ENCODE measurements at places on chromosomes 12 and 14.

- no peak for DNase-seq
These were observed 14.1 kb upstream of the AMN1 start for GRCh38 chr12:31742891-31743290.

DNA sequence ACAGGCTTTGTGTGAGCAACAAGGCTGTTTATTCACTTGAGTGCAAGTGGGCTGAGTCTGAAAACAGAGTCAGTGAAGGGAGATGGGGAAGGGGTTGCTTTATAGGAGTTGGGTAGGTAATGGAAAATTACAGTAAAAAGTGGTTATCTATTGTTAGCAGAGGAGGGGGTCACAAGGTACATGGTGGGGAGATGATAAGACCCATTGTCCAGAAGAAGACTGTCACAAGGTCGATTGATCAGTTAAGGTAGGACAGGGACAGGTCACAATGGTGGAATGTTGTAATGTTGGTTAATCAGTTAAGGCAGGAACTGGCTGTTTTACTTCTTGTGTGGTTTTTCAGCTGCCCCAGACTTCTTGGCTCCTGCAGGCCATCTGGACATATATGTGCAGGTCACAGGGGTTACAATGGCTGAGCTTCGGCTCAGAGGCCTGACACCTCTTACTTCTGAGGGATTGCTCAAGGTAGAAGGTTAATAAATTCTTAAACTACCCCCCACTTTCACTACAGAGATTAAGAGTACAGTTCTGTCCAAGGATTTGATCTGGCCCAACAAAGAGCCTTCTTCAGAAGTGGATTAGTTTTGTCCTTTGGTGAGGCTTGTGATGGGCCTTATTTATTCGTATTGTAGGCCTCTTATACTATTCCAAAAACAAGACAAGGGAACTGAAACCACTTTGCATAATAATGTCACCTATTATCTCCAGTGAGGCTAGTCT lies 13.8 kb upstream of the DHRS4 start:
- DNase-seq = no peak

DNA sequence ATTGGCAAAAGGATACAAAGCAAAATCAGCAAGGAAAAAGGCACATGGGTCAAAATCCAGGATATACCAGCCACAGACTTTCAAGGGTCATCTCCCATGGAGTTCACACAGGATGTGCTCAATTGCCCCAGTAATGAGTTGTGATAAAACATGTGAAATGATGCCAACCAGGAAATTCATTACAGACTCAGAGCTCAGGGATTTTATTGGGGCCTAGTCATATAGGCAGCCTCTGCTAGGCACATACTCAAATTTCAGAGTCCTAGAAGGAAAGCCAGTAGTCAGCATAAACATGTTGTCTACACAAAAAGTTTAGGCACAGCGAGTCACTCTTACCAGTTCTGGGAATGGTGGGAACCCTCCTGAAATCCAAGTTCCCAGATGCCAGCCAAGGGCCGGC lies 64.4 kb upstream of the OSBPL8 start:
- DNase-seq = no peak

- DNase-seq = no peak
These were observed 31.8 kb upstream of the CMAS start for GRCh38 chr12:22014041-22014782.

GRCh38 chr12:29599381-29599780 lies 101.9 kb upstream of the OVCH1 start:
- DNase-seq = no peak

GRCh38 chr14:102882226-102882906 lies 40.1 kb upstream of the AMN start:
- peak; percentile 9 for DNase-seq

- no peak for DNase-seq
These were observed 113.7 kb downstream of the NCOR2 start for GRCh38 chr12:124453419-124454351.

DNA sequence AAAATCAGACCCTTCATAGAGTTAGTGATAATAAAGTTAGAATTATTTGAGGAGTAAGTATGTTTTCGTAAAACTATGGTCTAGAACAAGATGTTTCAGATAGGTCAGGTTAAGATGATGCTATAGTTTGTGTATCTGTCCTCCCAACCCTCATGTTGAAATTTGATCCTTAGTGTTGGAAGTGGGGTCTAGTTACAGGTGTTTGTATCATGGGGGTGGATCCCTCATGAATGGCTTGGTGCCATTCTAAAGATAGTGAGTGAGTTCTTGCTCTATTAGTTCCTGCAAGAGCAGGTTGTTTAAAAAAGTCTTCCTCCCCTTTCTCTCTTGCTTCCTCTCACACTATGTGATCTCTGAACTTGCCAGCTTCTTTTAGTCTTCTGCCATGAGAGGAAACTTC lies 707.3 kb upstream of the FOXG1 start:
- no peak for DNase-seq

DNA sequence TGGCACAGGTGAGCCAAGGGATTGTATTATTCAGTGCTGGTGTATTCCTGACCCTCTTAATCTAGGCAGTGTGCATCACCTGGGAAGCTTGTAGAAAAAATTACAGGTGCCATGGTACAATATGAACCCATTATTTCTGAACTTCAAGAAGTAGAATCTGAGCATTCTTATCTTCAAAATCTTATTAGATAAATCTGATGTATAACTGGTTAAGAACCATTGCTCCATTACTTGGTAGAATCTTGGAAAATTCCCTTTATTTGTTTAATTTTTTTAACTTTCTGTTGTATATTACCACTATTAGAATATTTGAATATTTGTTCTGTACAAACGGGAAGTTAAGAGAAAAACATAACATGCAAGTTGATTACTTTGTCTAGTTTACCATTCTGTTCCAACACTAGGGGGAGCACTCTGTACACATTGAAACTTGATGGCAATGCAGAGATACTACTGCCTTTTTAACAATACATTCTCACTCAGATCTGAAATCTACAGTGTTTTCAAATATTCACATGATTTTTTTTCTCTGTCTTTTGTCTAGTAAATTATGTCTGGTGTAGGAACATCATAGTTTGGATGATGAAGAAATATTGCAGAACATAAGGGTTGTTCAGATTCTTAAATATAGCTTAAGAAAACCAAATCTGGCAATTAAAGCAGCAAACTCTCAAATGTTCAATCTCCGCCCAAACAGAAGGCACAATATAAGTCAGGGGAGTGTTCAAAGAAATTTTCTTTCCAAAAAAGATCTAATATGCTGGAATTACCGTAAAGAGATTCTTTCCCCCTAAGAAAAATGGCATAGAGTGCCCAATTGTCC lies 196.6 kb downstream of the PCNX1 start:
- DNase-seq = peak; percentile 5

GRCh38 chr12:75814851-75815754 lies 216.5 kb downstream of the PHLDA1 start:
- no peak for DNase-seq

- no peak for DNase-seq
These were observed 116.8 kb downstream of the WIF1 start for GRCh38 chr12:65004270-65004669.

DNA sequence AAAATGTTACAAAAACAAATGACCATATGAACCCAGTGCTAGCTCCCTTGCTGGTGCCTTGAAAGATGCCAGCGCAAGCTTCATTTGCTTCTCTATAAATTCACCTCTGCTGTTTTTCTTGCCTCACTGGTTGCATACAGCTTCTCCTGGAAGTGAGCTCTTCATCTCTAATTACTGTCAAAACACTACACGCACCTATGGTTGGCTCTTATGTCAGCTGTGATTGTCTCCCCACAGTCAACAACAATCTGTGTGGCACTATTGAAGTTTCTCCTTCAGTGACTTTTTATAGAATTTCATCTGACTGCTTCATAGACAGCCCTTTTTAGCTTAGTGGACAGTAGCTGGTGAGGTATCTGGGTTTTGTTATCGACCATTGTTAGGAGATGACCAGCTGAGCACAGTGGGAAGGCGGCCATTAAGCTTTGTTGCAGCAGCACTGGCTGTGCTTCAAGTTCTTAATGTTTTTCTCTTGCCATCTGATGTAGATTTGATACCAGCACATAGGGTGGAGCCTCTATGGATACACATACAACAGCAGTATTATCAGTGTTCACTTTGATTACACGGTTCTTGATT lies 131.8 kb downstream of the KITLG start:
- DNase-seq = peak; percentile 88

DNA sequence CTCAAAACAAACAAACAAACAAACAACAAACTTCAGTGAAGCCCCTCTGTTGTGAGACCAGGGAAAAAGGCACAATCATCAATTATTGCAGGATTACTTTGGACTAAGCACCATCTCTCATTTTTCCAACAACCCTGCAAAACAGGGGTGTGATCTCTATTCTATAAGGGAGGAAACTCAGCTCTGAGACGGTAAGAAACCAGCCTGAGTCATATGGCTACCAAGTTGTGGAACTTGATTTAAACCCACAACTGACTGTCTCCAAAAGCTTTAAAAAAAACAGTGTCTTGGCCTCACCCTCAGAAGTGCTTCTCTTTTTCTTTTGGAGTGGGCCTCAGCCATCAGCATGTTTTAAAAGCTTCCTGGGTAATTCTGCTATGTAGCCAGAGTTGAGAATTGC lies 49.8 kb downstream of the RIN3 start:
- no peak for DNase-seq

DNA sequence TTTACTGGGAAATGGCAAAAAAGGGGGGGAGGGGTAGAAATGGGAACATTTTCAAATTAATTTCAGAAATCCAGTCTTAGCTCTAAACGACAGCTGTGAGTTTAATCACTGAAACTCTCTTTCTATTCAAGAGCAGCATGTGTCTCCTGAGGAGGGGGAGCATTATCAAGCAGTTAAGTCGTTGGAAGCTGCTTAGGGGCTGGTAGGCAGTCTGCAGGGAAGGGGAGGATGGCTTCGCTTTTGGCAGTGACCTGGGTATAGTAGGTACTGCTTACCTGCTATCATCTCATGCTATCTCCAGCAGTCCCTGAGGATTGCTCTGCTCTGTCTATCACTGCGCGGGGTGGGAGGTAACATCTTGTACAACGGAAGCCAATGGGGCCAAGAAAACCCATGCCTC lies 567.4 kb downstream of the NRXN3 start:
- no peak for DNase-seq

DNA sequence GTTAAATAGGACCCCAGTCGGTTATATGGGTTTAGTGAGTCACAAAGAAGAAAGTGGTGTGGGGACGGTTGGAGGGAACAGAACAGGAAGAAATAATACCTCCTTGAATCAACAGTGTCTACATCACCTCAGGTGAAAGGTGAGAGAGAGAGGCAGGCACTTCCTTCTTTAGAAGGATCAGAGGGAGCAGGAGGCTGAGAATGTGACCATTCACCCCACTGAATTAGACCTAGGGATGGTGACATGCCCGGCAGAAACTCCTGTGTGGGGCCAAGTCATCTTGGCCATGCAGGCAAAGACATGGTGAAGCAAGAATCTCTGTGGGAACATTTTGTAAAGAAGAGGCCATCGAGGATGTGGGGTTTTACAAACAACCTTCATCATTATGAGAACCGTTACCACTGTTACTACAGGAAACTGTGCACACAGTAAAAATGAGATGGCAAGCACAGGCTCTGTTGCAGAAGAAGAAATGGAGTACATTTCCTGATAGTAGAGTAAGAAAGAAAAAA lies 1196.9 kb downstream of the VRK1 start:
- DNase-seq = no peak

DNA sequence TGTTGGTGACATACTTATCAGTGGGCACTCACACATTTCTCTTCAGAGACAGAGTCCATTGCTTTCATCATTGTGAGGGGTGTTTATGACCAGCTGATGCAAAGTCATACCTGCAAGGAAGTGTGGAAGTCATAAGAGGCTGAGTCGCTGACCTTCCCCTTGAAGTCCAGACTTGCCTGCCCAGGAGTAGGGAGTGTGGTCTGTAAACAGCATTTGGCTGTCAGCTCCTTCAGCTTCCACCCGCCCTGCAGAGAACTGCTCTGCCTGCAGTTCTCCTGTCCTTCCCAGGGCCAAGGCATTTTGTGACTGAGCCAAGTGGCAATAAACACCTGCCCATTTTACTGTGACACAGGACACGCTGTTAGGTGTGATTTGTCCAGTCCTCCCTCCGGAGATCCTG lies 801.3 kb downstream of the BCL11B start:
- no peak for DNase-seq
